ENCODE measurements at places on chromosomes 2 and 18. TPM values are rescaled to one million over a fixed set of nuclear protein-coding genes. Genes with fewer than 3 reads are reported as not detected.

DNA sequence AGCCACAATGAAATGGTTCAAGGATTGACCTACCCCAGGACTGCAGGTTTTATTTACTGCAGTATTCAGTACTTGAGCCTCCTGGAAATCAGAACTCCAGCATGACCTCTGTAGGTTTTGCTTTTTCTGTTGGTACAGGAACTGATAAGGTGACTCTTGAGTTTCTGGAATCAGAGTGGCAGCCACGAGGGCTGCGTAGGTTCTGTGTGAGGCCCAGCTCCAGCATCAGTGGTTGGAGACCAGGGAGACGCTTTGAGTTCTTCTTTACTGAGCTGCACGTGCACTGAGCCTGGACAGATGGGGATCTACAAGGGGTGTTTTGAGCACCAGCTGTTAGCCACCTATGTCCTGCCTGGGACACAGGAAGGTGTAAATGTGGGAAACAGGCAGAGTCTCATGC is 222.7 kb upstream of the EPAS1 start:
- no peak for DNase-seq

DNA sequence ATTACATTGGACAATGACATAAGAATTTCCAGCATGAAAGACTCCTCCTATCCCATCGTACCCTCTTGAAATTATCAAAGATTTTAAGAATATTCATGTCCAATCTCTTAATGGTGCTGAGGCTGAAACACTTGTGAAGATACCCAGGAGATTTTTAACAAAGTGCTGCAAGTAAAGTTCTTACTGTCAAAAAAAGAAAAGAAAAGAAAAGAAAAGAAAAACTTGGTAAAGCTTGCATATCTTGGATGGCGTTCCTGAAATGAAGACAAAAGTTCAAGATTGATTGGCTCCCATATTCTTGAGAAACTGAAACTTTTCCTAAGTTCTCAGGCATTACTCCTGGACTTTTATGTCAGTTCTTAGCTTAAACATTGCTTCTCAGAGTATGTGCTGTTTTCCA is 1010.5 kb upstream of the PIK3C3 start:
- no peak for DNase-seq

GRCh38 chr2:20222769-20223406 is 2.0 kb downstream of the SDC1 start:
- DNase-seq = no peak

- DNase-seq = no peak
Observed at GRCh38 chr18:41416044-41416443, 539.0 kb upstream of the PIK3C3 start.

The SCN7A gene
- 0.07 TPM for total RNA-seq

The KIF1A gene
- total RNA-seq = 0.27 TPM

The TBC1D8 gene
- total RNA-seq = 44.0 TPM

Measured in HCT116 (cell line).